ENCODE measurements at places on chromosomes 13 and 19.

GRCh38 chr19:45040059-45040771, 1.4 kb downstream of the CLASRP start:
- DNase-seq: no peak

- peak; percentile 53 for DNase-seq
Measured at GRCh38 chr13:98143601-98144026, 720 bp downstream of the FARP1 start.

DNA sequence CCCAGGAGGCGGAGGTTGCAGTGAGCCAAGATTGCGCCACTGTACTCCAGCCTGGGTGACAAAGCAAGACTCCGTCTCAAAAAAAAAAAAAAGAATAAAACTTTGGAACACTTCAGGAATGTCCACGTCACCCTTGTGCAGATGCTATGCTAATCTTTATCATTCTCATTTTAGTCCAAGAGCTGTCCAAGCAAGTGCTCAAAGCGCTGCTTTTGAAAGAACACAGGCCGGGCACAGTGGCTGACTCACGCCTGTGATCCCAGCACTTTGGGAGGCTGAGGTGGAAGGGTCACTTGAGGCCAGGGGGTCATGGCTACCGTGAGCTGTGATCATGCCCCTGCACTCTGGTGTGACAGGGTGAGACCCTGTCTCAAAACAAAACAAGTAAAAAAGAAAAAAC, 11.1 kb upstream of the UQCR11 start:
- DNase-seq: no peak

GRCh38 chr19:35315883-35316282, 13.1 kb upstream of the CD22 start:
- DNase-seq: no peak

DNA sequence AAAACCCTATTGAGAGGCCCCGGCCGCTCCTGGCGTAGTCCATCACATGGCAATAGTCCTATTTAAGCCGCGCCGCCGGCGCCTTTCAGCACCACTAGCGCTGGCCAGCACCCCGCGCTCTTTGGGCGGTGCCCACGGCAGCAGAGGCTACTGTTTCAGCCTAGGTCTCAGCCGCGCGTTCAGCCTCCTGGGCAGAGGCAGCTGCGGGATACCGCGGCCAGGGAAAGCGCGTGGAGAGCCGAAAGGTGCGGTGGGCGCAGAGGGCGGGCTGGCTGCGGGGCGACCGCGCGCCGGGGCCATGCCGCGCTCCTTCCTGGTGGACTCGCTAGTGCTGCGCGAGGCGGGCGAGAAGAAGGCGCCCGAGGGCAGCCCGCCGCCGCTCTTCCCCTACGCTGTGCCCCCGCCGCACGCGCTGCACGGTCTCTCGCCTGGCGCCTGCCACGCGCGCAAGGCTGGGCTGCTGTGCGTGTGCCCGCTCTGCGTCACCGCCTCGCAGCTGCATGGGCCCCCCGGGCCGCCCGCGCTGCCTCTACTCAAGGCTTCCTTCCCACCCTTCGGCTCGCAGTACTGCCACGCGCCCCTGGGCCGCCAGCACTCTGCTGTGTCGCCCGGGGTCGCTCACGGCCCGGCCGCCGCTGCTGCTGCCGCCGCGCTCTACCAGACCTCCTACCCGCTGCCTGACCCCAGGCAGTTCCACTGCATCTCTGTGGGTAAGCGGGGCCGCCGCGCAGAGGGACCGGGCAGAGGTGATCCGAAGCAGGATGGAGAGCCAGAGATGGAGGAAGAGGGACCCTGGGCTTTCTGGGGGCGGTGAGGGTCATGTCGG, at the start of gene GSX1:
Gene GSX1 (plus strand): TSS at position 91 of the 826 bp plus-strand sequence. CDS start 208 bp downstream, at position 299.
- peak; percentile 57 for DNase-seq
